Activated T-helper 1 cell treated with anti-CD3 and anti-CD28 coated beads, Interleukin-2, amount 50 U/mL, for 16 hours (primary cell): ENCODE measurements at places on chromosomes 7 and 10.

DNA sequence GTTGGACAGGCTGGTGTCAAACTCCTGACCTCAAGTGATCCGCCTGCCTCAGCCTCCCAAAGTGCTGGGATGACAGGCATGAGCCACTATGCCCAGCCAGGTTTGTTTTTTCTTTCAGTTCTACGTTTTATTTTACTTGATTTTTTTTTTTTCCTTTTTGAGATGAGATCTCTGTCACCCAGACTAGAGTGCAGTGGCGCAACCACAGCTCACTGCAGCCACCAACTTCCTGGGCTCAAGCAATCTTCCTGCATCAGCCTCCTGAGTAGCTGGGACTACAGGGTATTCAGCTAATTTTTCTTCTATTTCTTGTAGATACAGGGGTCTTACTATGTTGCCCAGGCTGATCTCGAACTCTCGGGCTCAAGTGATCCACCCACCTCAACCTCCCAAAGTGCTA, 24.3 kb downstream of the GDI2 start:
- DNase-seq = no peak

DNA sequence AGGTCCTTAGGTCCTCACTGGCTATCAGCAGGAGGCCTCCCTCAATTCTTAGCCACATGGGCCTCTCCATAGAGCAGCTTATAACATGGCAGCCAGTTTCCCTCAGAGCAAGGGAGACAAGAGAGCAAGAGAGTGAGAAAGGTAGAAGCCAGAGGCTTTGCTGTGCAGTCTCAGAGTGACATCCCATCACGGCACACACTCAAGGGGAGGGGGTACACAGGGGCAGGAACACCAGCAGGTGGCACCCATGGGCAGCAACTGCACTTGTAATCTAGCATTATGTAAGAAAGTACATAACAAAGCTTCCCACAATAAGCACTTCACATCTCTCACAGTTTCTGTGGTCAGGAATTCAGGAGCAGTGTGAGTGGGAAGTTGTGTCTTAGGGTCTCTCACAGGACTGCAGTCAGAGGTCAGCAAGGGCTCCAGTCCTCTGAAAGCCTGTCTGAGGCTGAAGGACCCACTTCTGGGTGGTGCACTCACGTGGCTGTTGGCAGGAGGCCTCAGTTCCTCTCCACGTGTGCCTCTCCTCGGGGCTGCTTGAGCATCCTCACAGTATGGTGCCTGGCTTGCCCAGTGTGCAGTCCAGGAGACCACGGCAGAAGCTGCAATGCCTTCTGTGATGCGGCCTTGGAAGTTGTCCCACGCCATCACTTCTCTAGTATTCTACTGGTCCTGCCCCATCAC, 159.4 kb downstream of the OAT start:
- DNase-seq = no peak

DNA sequence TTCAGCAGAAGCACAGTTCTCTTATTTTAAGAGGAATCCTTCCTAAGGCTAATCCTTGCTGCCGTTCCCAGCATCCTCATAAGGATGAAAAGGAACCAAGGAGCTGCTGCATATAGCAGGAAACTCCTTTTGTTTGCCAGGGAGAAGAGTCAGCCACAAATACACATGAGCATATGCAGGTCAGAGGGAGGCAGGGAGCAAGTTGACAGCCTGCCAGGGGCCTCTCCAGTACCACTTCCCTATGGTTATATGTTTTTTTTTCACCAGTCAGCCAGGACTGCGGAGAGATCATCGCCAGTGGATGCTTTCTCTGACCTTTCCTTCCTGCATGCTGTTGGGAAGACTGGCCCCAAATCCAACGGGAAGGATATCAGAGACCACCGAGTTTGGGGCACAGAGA, 39.8 kb downstream of the SLC35B4 start:
- DNase-seq = no peak

- DNase-seq = no peak
These were observed 3.6 kb downstream of the BLOC1S2 start for GRCh38 chr10:100282907-100283306.

DNA sequence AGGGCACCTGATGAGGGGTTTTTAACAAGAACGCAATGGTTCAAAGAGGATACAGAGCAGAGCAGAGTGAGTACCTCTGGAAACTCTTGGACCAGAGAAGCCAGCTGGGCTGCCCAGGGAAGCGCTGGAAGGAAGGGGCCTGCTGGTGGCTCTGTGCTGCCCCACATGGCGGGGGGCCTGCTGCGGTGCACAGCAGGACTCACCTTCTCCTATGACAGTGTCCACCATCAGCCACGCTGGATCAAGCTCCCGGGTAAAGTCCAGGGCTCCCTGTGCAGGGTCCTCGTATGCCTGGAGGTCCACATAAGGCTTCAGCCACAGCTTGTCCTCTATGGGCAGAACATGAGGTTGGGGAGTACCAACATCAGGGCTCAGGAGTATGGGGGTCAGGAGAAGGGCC, 12.5 kb downstream of the EPHA1 start:
- no peak for DNase-seq

DNA sequence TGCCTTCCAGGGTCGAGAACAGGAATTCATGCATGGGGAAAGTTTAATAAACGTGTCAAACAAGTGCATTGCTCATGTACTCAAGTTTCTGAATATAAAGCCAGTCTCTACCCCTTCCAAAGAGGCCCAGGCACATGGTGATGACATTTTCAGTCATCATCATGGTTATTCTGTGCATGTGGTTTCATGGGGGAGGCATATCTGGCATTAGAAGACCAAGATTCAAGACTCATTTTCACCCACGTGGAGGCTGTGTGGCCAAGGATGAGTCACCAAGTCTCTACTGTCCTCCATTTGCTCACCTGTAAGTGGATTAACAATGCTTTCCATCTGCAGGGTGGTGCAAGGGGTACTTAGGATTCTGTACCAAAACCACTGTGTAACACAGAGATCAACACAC, 34.0 kb upstream of the CNPY1 start:
- no peak for DNase-seq

GRCh38 chr7:115499956-115500355, 530.6 kb downstream of the TFEC start:
- no peak for DNase-seq

- no peak for DNase-seq
These were observed 2.7 kb downstream of the WASL start for GRCh38 chr7:123746055-123746454.

- peak; percentile 13 for DNase-seq
These were observed 171.1 kb upstream of the TBX20 start for GRCh38 chr7:35424869-35425495.

GRCh38 chr7:87870471-87870870, 5.7 kb downstream of the SLC25A40 start:
- DNase-seq = no peak

GRCh38 chr10:29266641-29267040, 22.2 kb upstream of the LYZL1 start:
- DNase-seq = no peak

GRCh38 chr7:47576031-47576865, 5.7 kb downstream of the TNS3 start:
- no peak for DNase-seq

GRCh38 chr10:57992321-57993077, 275.2 kb downstream of the IPMK start:
- DNase-seq = no peak

DNA sequence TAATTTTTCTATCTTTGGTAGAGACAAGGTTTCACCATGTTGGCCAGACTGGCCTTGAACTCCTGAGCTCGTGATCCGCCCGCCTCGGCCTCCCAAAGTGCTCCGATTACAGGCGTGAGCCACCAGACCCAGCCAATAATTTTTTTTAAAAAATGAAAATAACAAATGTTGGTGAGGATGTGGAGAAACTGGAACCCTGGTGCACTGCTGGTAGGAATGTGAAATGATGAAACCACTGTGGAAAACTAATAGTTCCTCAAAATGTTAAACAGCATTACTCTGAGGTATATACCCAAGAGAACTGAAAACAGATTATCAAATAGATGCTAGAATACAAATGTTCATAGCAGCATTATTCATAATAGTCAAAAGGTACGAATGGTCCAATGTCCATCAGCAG, 23.0 kb upstream of the YWHAG start:
- no peak for DNase-seq

GRCh38 chr10:43252166-43252782, 14.6 kb downstream of the RASGEF1A start:
- peak; percentile 0 for DNase-seq

- DNase-seq = no peak
These were observed 303.6 kb downstream of the MAGI2 start for GRCh38 chr7:79149831-79150230.

GRCh38 chr7:132333301-132333700, 243.0 kb downstream of the PLXNA4 start:
- no peak for DNase-seq

DNA sequence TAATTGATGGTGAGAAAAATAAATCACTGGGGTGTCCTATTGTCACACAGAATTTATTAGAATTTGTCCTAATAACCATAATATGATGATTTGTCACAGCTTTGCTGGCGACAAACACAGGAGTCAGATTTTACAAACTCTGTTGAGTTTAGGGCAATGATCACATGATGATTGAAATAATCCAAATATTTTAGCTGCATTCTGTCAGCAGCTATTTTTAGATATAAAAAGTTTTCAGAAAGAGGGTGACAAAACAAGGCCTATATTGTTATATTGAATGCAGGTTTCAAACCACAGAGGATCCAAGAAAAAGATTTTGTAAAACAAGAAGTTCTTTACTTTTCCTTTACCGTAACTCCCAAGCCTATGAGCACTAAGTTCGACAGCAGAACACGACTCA, 178.8 kb downstream of the ADAM12 start:
- no peak for DNase-seq

- no peak for DNase-seq
These were observed 100.8 kb downstream of the MLLT10 start for GRCh38 chr10:21634599-21635365.

GRCh38 chr7:80614851-80615271, 23.6 kb upstream of the CD36 start:
- DNase-seq = no peak

DNA sequence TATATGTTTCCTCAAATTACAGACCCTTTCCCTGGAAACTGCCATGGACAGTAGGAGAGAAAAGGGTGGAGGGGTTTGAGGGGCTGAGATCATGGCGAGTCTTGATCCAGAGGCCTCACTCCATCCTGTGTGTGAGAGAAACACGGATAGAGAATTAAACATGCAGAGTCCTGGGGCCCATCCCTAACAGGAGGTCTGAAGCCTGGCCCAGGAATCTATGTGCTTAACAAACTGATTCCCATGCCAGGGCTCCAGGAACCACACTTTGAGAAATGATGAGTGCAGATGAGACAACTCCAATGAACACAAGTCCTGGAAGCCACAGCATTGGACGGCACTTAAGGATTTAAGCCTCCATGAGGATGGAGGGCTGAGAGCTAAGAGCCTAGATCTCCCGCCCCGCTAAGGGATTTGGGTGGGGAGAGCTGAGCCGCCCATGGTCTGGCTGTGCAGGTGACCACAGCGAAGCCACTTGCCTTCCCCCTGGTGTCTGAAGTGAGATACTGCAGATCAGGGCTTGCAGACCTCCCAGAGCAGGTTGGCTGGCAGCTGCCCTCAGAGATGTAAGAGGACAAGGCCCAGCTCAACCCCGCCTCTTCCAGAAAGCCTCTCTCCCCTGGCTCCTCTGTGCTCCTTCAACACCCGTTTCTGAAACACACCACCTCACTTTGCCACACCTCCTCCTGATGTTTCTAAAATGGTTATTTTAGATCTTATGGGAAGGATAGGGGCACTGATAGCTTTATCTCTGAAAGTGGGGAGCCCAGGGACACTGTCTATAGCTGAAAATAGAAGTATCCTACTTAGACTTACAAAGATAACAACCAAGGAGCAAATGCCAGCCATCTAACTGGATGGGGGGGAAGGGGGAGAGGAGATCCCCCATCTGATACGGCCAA, 24.8 kb upstream of the EIF5AL1 start:
- DNase-seq = no peak

DNA sequence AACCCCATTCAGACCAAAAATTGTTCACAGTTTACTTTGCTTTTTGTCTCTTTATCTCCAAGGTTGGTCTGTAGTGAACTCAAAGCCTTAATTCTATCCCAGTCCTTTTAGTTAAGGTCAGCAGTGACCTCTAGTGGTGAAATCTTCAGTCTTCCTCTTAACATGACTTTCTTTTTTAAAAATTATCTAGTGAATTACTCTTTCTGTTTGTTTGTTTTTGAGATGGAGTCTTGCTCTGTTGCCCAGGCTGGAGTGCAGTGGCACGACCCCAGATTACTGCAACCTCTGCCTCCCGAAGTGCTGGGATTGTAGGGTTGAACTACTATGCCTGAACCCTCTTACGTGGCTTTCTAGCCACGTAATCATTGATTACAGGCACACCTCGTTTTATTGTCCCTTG, 25.0 kb downstream of the ZNF487 start:
- no peak for DNase-seq

DNA sequence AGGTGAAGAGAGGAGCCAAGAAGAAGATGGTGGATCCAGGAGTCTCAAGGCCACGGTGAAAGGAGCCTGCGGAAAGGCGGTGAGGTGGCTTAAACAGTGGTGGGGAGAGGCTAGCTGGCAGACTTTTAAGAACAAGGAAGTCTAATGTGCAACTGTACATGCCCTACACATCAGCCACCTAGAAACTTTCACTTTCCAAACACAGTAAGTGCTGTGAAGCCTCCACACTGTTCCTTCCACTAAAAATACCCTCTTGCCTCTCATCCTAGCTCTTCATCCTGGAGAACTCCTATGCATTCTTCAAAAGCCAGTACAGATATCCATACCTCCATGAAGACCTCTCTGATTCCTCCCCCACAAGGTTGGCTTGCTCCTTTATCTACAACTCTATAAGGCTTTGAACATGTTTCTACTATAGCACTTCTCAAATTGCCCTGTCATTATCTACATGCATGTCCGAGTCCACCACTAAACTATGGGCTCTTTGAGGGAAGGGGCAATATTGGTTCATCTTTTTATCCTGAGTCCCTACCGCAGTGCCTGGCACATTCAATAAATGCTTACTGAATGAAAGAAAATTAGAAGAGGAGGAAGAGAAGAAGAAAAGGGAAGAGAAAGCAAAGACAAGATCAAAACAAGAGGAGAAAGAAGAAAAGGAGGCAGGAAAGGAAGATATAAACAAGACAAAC, 54.2 kb downstream of the DNAJC12 start:
- DNase-seq = no peak

- no peak for DNase-seq
These were observed 46.0 kb downstream of the ST7 start for GRCh38 chr7:116999311-116999710.

- no peak for DNase-seq
These were observed 349.2 kb upstream of the PRKCQ start for GRCh38 chr10:6929148-6929830.

- no peak for DNase-seq
These were observed 98.2 kb downstream of the SORBS1 start for GRCh38 chr10:95462740-95463667.
